Nephron progenitor cell (in vitro differentiated cells): ENCODE measurements at places on chromosomes 4 and X.
A peak's percentile ranks its signal among the peaks of the same experiment; 100 is the strongest.

GRCh38 chrX:50648156-50648555, 165.8 kb downstream of the SHROOM4 start:
- DNase-seq, result no peak

DNA sequence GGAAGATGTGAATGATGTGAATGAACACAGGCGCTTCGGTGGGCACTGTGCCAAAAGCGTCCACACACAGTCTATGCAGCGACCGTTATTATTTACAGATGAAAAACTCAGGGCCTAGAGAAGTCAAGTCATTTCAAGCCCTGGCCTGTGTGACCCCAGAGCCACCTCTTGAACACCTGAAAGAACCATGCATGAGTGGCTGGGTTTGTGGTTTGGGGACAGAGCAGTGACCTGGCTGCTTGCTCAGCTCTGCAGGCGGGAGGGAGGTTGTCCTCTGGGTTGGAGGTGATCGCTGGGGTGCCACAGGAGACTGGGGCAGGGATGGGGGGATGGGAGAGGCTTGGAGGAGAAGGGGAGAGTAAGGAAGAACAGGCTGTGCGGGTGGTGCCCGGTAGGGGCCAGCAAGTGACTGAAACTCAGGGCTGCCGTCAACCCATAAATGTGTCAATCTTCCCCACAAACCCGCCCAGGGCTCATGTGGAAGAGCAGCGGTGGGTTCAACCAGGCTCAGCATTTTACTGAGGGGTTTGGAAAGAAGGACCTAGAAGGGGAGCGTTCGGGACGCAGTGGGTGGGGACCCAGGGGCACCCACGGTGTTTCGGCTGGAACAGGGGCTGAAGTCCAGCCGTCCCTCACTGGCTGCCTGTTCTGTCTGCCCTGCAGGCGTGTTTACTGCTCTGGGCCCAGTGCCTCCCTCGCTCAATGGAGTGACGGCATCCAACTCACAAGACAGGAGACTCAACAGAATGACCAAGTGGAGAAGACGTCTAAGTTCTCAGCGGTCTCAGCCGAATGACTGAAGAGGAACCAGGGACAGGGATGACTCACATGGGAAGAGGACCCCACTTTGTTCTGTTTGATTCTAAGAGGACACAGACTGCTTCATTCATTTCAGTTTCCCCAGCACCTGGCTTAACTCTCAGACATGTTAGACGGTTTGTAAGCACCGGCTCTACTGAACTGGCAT, 167.8 kb downstream of the AFAP1 start:
- DNase-seq, result peak; percentile 46

DNA sequence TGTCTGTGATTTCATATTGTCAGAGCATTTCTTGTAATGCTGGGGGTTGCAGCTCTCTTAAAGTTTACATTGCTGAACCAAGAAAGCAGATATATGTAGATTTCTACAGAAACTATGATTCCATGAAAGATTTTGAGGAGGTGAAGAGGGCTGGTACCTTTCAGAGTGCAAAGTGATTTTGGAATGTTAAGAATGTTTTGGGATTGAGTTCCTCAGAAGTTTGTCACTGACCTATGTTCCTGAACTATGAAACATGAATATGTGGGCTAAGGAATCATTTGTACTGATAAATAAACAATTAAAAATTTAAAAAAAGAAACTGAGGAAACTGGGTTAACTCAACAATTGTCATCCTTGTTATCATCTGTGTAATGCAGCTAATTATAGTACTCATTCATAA, 12.3 kb upstream of the CHIC2 start:
- no peak for DNase-seq

DNA sequence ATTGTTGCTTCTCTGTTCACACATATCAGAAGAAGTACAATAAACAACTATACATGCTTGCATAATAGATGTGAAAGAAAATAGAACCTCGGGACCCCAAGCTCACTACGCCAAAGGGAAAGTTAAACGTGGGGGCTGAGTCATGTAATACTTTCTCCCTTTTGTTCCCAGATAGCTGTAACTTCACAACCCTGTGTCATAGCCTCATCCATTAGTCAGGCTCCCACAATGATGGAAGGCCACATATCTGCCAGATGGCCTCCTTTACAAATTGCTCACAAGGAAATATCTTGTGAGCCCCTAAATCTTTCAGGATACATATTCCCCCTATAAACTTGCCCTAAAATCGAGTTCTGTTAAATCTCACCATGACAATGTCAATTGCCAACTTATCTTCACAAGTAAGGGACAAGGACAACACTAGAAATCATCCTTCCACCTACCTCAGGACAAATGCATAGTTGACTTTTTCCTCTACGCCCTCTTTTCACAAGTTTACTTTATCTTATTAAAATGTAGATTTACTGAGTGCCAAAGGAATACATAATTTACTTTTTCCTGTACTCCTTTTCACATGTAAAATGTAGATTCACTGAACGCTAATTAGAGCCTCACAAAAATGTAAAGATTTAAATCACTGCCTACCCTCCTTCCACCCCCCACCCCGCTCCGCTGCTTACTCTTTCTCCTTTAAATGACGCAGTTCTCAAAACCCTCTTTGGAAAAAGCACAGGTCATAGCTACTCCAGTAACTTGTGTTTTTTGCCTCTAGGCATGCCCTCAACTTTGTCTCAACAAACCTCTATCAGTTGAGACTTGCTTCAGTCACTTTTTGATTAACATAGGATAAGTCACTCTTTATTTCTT, 477.1 kb downstream of the DTHD1 start:
- DNase-seq, result no peak

- DNase-seq, result peak; percentile 37
Observed at GRCh38 chr4:81724925-81725329, 253.2 kb upstream of the RASGEF1B start.

- DNase-seq, result no peak
Observed at GRCh38 chr4:3744232-3744631, 22.0 kb upstream of the ADRA2C start.

GRCh38 chr4:25154594-25155265, 5.5 kb downstream of the SEPSECS start:
- no peak for DNase-seq

DNA sequence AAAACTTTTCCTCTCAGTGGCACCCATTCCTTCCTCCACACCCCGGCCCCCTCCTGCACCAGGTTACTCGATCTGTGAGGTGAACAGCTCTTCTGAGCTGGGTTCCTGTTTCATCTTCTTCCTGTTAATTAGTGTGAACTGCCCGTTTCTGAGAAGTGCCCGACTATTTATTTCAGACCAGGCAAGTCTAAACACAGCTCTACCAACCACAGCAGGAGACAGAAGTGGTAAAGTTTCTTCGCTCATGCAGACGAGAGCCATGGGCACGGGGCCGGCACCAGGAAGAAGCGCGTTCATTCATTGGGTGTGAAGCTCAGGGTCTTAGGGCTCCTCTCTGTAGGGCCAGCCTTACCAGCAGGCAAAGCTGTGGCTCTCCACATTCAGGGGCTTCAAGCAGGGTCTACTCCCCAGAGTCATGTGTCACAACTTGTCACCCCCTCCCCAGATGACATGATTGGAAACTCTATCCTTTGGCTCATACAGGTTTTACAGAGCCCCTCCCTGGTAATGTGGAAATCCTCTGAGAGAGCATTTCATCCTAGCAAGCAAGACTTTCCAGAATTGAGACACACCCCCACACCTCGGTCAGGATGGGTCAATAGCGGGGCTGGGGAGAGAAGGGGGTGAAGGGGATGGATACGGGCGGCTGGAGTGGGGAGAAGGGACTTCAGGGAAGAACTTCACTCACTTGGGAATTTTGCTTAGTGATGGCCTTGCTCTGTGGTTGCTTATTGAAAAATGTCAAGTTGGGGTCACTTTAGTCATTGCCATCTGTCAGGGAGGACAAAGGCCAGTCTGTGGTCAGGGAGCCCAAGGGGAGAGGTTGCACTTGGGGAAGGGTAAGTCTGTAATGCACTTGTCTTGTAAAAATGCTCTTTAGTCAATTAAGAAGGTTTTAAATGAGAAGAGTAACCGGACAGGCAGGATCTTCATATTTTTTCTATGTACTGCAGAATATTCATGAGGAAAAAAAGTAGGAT, 121.6 kb upstream of the TRIM2 start:
- DNase-seq, result no peak

- DNase-seq, result no peak
Observed at GRCh38 chr4:2277956-2278355, 16.0 kb upstream of the MXD4 start.

- no peak for DNase-seq
Observed at GRCh38 chrX:72165551-72165950, 16.0 kb upstream of the PIN4 start.

DNA sequence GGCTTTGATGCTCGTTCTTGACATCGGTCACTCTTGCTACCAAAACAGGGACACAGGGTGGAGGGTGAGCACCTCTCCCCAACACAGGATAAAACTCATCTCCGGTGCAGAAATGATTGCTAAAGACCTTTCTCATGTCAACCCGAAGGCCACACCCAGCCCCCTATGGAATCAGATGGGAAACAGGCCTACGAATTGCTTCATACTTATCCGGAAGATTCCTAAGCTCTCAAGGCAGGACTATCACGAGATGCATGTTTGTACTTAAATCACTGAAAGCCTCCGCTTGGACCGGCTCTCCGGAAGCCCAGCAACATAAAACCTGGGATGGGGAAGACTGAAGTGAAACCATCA, 74.9 kb downstream of the MTMR1 start:
- no peak for DNase-seq

GRCh38 chr4:112563431-112564200, 47.6 kb upstream of the NEUROG2 start:
- no peak for DNase-seq

GRCh38 chrX:24619647-24620046, 27.5 kb downstream of the PCYT1B start:
- no peak for DNase-seq

DNA sequence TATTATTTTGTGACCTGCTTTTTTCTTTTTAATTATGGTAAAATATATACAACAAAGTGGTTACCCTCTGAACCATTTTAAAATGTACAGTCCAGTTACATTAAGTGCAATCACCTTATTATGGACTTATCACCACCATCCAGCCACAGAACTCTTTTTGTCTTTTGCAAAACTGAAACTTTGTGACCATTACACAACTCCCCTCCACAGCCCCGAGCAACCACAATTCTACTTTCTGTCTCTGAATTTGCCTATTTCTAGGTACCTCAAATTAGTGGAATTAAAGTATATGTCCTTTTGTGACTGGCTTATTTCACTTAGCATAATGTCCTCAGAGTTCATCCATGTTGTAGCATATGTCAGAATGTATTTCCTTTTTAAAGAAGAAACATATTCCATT, 39.3 kb upstream of the WWC2 start:
- DNase-seq, result no peak

- DNase-seq, result peak; percentile 23
Observed at GRCh38 chr4:182826391-182826790, 90.8 kb downstream of the DCTD start.

DNA sequence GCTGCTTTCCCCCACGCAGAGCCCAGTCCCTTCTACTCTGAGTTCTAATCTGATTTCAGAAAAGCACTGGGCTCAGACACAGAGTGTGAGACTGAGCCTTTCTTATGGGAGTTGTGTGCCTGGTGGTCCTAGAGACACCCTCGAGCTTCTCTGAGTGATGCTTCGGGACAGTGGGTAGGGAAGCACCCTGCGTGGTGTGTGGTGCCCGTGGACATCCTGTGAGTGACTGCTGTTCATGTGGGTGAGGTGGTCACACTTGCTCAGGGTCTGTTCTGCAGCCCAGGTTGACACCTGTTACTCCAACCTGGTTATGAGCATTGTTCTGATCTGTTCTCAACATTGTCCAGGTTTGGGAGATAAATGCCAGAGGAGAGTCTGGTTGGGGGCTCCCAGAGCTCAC, 6.1 kb downstream of the GPR78 start:
- DNase-seq, result no peak

DNA sequence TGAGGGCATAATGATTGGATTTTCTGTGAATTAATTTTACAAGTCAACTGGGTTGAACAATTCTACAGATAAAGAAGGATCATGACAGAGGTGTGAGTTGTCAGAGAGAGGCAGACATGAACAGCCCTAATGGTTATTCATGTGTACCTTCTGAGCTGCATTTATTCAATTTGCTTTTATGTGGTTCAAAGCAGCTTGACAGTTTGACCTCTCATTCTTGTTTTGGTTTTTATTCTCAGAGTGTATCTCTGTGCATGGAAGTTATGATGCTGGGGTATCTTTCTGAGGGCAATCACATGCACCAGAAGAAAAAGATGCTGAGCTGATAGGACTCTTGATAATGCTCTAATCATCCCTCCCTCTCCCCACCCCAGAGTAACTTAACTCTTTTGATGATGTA, 169.3 kb upstream of the NPY2R start:
- DNase-seq, result no peak

GRCh38 chrX:21632027-21632426, 26.1 kb downstream of the KLHL34 start:
- DNase-seq, result no peak

GRCh38 chr4:95439896-95440295, 108.9 kb downstream of the UNC5C start:
- no peak for DNase-seq

- no peak for DNase-seq
Observed at GRCh38 chr4:26884486-26884988, 23.9 kb downstream of the STIM2 start.

GRCh38 chr4:40998675-40999358, 215.5 kb downstream of the APBB2 start:
- DNase-seq, result no peak

GRCh38 chr4:110629214-110629754, 6.4 kb upstream of the PITX2 start:
- peak; percentile 47 for DNase-seq

DNA sequence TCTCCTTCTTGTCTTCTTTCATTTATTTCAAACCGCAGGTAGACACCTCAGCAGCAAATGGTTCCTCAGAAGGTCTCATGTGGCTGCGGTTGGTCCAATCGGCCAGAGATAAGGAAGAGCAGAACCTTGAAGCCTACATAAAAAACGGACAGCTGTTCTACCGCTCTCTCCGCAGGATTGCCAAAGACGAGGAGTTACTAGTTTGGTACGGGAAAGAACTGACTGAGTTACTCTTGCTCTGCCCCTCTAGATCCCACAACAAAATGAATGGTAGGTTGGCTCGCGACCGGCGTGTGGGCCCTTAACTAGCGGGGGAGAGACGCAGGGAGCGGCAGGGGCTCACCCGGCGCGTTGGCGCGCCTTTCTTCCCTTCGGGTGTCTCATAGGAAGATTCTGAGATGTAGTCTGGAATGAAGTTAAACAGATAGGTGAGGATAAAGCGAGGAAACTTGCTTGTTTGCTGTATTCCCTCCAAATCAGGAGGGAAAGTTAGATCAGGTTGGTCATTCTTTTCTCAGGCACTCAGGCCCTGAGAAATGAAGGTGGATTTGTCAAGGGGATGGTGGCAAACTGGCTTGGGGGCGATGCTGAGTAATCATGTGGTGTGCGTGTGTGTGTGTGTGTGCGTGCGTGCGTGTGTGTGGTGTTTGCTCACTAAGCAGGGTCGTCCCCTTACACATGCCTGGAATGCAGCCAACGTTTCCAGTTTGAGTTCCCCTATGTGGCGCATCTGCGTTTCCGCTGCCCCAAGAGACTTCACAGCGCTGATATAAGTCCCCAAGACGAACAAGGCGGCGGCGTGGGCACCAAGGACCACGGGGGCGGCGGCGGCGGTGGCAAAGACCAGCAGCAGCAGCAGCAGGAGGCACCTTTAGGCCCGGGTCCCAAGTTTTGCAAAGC, 4.2 kb downstream of the PRDM8 start:
- no peak for DNase-seq

- DNase-seq, result no peak
Observed at GRCh38 chr4:73051625-73052024, 17.9 kb downstream of the COX18 start.
